ENCODE measurements at places on chromosomes 2 and 18.

DNA sequence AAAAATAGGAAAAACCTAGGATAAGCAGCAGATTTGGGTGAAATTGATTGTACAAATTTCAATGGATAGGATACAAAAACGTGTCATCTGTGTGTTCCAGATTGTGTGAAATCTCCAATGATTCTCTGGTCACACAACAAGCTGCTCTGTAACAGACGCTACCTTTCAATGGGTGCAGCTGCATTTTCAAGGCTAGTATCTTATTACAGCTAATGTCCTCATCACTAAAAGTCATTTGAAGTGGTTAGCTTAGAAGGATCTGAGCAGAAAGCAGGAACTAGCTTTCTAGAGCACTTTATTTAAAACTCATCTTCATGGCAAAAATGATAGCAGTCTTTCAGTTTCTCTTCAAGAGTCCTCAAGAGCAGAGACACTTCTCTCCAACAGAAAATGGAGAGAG, 364.6 kb downstream of the LRP1B start:
- no peak for DNase-seq

GRCh38 chr2:104781151-104781550, 72.8 kb upstream of the POU3F3 start:
- peak; percentile 79 for DNase-seq

DNA sequence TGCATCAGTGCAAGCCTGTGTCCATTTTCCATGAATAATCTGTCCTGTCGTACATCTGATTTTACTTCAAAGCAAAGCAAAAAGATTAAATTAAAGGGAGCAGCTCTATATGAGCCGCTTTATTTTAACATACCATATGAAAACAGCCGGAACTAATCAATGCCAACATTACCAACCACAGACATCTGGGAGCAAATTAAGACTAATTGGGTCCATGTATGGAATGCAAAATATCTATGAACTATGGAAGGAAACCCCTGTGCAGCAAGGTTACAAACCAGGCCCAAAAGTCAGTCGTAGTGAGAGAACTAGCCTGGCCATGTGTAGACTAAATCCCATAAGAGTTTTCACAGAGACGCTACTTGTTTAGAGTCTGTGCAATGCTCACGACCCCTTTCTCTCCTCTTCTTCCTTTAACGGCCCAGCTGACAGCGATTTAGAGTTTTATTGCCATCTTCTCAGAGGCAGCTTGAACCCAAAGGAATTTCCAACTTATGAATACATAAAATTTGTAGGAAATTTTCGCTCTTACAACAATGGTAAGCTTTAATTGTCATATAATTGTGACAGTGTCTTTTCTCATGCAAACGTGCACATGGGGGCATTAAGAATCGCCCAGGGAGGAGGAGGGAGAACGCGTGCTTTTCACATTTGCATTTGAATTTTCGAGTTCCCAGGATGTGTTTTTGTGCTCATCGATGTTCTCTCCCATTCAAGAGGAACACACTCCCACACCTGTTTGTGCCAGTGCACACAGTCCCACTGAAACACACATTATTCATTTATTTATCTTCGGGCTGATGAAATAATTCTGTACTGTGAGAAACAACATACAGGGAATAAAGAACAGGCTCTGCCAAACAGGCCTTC, 52.9 kb upstream of the RPL31 start:
- no peak for DNase-seq

DNA sequence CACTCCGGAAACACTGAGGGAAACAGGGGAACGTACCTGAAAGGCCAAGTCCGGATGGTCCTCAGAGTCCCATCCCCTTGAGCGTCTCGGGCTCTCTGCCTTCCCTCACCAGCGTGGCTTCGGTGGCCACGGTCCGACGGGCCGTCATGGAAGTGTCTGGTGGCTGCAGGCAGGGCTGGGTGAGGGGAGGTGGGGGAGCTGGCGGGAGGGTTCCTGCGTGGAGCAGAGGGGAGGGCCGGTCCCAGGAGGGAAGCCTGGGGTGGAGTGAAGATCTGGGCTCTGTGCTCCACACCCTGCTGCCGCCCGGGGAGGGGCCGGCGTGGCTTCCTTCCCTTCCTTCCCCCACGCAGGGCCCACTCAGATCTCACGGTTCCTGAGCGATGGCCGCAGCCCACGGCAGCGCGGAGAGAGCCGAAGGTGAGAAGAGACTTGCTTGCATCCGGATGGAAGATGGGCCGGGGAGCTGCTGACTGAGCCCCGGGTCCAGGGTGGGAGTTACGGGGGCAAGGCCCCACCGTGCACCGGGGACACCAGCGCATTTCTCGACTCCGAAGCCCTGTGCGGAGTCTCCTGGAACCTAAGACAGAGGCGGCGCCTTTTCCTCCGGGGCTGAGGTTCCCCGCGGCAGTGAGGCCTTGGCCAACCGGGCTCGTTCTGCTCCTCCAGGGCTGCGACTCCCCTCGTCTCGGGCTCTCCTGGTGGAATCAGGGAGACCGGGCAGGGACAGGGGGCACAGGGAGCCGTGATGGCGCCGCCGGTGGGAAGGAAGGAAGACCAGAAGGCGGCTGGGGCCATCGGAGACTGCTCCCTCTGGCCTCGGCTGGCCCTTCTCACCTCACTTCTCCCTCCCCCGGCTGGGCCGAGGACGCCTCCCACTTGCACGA, 49.1 kb downstream of the KCNF1 start:
- DNase-seq = no peak

DNA sequence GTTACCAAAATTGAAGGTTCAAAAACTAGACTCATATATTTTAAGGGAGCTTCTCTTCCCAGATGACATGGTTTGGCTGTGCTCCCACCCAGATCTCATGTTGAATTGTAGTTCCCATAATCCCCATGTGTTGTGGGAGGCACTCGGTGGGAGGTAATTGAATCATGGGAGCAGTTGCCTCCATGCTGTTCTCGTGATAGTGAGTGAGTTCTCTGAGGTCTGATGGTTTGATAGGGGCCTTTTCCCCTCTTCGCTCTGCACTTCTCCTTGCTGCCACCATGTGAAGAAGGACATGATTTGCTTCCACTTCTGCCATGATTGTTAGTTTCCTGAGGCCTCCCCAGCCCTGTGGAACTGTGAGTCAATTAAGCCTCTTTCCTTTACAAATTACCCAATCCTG, 140.1 kb downstream of the MAIP1 start:
- DNase-seq = no peak

GRCh38 chr2:71003966-71004755, 9.5 kb upstream of the TEX261 start:
- DNase-seq = no peak
